Activated T-cell treated with anti-CD3 and anti-CD28 coated beads, Interleukin-2, amount 50 U/mL, for 4 hours (primary cell): ENCODE measurements at places on chromosomes 4 and X. TPM values are rescaled to one million over a fixed set of nuclear protein-coding genes. Genes with fewer than 3 reads are reported as not detected.

DNA sequence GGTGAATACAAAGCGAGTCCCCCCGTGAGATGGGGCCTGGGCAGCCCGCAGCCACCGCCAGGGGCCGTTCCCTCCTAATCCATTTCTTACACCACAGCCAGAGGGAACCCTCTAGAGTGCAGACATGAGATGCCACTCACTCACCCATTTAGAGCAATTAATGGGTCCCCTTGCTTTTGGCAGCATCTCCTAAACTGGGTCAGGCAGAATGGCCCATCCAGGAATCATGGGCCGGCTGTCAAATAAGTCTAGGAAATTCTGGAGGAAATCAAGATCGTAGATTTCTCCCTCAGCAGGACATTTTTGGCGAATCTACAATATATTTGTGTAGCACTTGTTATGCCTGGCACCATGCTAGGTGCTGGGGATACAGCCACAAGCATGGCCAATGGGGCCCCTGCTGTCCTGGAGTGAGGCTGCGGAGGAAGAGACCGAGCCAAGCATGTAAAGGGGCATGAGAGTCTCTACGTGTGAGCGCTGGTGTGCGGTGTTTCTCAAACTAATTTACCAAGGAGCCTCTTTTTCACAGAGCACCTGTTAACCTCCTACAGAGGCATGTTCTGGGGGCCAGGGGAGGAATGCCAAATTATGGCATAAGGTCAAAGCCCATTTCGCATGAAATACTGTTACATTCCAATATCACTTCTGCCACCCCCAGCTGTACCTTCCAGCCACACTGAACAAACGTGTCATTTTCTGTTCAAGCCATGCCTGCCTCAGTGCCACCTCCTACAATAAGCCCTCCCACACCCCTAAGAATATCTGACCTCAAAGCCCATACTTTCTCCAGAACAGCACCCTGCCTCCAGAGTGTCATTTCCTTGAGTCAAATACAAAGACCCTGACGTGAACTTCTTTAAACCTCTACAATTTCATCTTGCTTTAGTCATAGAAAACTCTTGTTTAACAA is 28.1 kb upstream of the JAKMIP1 start:
- no peak for DNase-seq

- DNase-seq: no peak
Observed at GRCh38 chrX:106894978-106895452, 8.1 kb downstream of the RIPPLY1 start.

The ARHGAP10 gene
- total RNA-seq: 5.9 TPM

The FGFBP1 gene
- total RNA-seq: not detected

- DNase-seq: no peak
Observed at GRCh38 chrX:8960957-8961468, 72.9 kb downstream of the FAM9B start.

The PCDH18 gene
- total RNA-seq: 0.05 TPM

DNA sequence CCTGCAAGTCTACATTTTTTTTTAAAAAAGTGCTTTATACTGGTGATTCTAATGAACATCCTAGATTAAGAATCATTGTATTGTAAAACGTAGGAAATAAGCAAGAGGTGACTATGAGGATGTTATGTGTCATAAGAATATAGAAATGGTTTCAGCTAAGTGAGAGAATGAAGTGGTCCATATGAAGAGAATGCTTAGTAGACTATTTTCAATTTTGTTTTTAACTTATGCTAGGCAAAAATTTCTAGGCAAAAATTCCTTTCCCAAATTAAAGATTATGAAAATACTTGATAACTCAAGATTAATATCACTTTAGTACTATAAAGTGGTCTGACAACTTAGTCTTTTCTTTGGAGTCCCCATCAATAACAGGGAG is 825 bp downstream of the DYNLT3 start:
- DNase-seq: no peak

The YY2 gene
- total RNA-seq: 0.92 TPM

GRCh38 chr4:8709050-8709728 is 116.6 kb downstream of the CPZ start:
- DNase-seq: no peak

DNA sequence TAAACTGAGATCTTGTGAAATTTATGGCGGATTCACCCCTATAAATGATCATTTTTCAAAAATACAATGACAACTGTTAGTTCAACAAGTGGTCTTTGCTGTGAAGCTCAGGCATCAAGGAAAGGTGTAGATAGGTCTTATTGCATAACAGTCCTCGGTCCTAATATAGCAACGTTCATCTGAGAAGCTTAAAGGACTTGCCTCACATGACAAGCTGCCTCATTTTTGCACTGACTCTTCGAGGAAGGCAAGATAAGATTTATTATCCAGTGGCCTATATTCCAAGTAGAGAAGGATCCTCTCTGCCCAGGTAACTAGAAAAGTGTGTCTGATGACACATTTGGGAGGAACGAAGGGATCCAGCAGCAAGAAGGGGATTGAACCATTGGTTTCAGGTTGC is 13.6 kb upstream of the DDX3X start:
- DNase-seq: no peak

The GYPA gene
- not detected for total RNA-seq

The FAM241A gene
- 12.5 TPM for total RNA-seq

- DNase-seq: no peak
Observed at GRCh38 chr4:87306056-87306455, 16.6 kb downstream of the HSD17B13 start.

GRCh38 chr4:147535124-147535523 is 54.2 kb downstream of the EDNRA start:
- DNase-seq: no peak

The MMRN1 gene
- 0.18 TPM for total RNA-seq

- DNase-seq: no peak
Observed at GRCh38 chr4:7659429-7660175, 224.9 kb upstream of the PSAPL1 start.

- no peak for DNase-seq
Observed at GRCh38 chrX:42754603-42755002, 23.4 kb downstream of the PPP1R2C start.

DNA sequence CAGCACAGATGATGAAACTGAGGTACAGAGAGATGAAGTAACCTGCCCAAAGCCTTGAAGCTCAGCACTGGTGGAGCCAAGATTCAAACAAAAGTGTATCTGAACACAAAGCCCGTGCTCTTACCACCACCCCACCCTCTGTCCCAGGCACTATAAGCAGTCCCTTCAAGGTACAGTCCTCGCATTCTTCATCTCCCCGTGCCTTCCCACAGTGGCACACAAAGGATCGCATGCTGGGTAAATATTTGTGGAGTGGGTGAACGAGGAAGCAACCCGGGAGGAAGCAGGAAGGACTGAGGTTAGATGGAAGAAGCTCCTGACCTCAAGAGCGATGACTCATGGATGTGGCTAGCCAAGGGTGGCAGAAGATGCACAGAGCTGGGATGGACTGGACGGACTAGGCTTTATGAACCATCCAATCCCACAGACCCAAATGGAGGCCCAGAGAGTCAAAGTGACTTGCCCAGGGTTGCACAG is 18.4 kb downstream of the IQSEC2 start:
- no peak for DNase-seq

The ADAM29 gene
- not detected for total RNA-seq
